Dorsolateral prefrontal cortex (tissue), 122 donors: ENCODE measurements at places on chromosomes 2 and 18.

GRCh38 chr2:129925381-129925780 lies 54.1 kb upstream of the RAB6C start:
- DNase-seq = no peak

DNA sequence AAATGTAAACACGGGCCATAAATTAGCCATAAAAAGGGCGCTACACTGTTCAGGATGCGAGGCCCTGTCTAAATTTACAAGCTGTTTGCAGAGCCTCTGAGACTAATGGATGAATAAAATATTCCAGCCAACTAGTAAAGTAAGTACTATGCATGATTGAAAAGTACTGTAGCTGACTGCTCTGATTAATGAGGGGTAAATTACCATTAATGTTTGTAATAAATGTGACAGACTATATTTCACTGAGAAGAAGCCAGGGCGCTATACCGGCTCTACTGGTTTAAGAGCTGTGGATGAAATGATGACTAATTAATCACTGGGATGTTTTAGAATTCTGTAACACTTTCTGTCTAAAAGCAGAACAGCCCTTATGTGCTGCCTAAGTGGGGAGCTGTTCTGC lies 54.3 kb upstream of the RGPD4 start:
- no peak for DNase-seq

DNA sequence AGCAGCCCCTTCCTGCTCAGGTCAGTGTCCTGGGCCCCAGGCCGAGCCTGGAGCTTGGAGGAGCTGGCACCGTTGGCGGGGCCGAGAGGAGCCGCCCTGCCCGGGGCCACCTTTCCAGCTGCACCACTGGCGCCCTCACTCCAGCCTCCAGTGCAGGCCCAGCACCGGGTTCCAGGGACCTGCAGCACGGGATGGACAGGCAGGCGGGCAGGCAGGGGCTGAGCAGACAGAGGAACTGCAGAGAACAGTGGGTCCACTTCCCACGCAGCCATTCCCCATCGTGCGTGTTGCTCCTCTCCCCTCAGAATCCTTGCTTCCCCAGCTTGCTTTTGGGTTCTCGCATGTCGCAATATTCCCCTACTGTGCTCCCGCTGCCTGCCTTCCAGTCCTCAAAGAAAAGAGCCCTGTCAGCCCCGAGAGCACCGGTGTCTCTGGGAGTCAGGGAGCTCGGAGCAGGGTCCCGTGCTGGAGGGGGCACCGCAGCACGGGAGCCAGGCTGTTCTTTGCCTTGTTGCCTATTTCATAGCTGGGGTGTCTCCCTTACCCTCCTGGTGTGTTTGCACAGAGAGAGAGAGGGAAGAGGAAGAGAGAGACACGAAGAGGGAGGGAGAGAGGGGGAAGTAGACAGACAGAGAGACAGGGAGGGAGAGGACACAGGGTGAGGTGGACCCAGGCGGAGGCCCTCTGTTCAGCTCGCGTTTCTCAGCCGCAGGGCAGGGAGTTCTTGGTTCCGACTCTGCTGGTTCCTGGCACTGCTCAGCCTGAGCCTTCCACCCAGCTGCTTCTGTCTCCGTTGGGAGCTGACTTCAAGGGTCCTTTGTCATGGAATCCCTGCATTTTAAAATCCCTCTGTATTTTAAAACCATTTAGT lies 126.0 kb downstream of the MBP start:
- DNase-seq = no peak

- DNase-seq = no peak
Observed at GRCh38 chr2:241358470-241358869, 2.4 kb downstream of the FARP2 start.

DNA sequence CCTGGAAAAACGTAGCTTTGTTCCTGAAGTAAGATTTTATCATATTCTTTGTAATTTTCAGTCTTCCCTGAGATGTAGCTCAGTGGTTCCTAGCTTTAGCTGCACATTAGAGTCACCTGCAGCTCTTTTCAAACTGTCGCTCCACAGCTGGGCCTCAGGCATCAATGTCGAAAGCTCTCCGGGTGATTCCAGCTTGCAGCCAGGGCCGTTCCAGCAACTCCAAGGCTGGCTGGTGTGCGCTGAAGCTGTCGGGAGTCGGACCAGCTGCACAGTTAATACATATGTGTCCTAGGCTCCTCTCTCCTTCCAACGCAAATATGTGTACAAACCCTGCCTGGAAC lies 609 bp upstream of the ZNF2 start:
- DNase-seq = no peak

- DNase-seq = no peak
Observed at GRCh38 chr18:42446195-42446594, 491.2 kb downstream of the PIK3C3 start.

- no peak for DNase-seq
Observed at GRCh38 chr2:157327200-157327599, 1.6 kb upstream of the ERMN start.

- no peak for DNase-seq
Observed at GRCh38 chr2:14454202-14454601, 178.3 kb upstream of the LRATD1 start.

DNA sequence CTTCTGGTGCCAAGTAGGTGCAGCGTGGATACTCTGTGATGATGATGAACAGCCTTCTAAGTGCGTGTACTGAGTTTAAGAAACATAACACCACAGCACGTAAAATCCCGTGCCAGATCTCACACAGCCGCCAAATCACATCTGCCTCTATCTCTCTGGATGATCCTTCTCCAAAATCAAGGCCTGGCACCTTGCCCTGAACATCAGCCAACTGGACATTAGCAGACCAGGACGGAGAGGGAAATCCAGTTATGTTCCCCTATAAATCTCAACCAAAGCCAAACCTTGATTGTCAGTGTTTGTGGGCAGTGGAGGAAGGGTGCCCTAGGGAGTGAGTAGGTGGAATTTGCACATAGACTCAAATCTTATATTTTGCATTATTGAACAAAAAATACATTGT lies 164.3 kb downstream of the MIB1 start:
- no peak for DNase-seq
